ENCODE measurements at places on chromosomes 7 and 10.

GRCh38 chr10:76125900-76126299 lies 694.5 kb downstream of the LRMDA start:
- DNase-seq: no peak

DNA sequence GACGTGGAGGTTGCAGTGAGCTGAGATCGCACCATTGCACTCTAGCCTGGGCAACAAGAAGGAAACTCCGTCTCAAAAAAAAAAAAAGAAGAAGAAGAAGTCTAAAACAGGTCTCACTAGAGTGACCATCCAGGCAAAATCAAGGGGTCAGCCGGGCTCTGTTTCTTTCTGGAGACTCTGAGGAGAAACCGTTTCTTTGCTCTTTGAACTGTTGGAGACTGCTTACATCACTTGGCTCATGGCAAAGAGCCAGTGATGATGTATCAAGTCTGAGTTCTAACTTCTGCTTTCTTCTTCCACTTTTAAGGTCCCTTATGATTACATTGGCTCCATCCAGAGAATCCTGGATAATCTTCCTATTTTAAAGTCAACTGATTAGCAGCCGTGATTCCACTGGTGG lies 306.8 kb downstream of the WDR11 start:
- DNase-seq: no peak

DNA sequence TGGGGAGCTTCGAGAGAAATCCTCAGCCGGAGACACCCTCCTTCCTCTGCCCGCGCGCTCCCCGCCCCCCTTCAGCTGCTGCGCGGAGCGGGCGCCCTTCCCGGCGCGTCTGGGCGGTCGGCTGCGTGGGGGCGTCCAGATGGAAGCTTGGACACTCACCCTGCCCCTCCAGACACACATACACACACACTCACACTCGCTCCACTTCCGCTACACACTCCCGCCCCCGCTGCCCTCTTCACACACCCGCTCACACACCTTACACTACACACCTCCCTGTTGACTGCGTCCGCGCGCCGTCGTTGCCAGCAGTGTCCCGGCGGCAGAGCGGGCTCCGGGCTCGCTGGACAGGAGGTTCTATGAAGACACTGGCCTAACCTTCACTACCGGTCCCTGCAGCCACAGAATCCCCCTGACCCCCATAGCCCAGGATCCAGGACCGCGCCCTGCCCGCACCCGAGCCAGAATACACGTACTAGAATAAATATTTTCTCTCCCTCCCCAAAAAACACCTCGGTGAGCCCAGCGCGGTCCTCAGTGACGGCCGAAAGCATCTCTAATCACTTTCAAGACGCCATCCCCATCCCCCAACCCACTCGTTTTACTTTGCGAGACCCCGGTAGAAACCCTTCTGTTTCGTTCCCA lies 1.1 kb upstream of the EGR2 start:
- DNase-seq: no peak

DNA sequence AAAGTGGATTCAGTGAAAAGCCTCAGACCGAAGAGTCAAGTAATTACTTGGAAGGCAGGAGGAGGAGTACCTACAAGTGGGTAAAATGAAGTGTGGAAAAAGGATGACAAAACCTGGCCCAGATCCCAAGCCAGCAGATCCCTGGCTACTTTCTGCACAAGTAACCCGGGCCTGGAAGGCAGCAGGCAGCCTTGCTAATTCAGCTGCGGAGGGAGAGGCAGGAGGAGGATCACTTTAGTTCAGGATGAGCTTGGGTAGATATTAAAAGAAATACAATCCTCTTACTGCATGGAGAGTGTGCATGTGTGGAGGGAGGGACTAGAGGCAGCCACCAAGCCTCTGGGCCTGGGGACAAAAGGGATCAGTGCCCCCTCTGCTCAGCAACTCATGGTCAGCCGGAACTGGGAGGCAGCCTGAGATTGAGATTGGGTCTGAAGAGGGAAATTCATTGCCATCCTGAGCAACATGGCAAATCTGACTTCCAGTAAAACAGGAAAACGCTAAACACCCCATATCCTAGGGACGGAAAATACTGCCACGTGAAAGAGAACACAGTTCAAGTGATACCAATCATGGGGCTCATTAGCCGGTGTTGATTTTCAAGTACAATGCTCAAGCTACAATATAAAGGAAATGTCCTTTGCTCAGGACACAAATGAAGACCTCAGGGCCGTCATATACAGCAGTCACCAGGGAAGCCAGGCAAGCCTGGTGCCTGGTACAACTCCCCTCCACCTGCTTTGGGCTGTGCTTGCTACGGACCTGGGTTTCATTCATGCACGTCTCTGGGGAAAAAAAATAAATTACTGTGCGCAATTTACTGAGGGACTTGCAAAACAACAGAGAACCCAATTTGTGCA lies 1.3 kb downstream of the AMPH start:
- DNase-seq: no peak

GRCh38 chr10:127459918-127460317 lies 89.2 kb upstream of the NPS start:
- DNase-seq: no peak

GRCh38 chr10:101047268-101047667 lies 14.5 kb upstream of the KAZALD1 start:
- DNase-seq: no peak

- no peak for DNase-seq
These were observed 165.2 kb upstream of the PTER start for GRCh38 chr10:16271571-16271970.

DNA sequence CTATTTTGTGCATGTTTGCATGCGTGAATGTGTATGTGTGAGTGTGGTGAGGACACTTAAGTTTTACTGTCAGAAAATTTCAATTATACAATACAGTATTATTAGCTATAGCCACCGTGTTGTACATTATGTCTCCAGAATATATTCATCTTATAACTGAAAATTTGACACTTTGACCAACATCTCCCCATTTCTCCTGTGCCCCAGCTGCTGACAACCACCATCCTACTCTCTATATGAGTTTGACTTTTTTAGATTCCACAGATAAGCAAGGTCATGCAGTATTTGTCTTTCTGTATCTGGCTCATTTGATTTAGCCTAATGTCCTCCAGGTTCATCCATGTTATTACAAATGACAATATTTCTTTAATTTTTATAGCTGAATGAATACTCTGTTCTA lies 195.0 kb downstream of the GPR37 start:
- no peak for DNase-seq

- DNase-seq: peak; percentile 82
These were observed 63.3 kb upstream of the IL6 start for GRCh38 chr7:22663721-22664120.

GRCh38 chr7:95621404-95621803 lies 25.1 kb upstream of the PDK4 start:
- DNase-seq: no peak

GRCh38 chr10:127687548-127687947 lies 49.4 kb upstream of the FOXI2 start:
- DNase-seq: no peak

DNA sequence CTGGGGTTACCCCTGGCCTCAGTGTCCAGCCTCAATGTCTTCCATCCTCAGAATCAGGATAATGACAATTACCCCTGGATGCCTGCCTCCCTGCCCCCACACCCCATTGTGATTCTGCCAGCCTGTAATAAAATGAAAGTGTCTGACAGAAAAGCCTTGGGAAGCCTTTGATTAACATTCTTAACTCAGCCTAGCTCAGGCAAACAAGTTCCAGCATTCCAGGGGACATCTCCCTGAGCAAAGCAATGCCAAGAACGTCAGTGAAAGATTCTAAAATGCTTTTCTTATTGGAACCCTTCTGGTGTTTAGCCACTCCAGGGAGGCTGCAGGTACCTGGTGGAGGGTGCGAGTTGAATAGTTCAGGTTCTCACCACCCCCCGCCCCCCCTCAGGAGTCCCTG lies 18.7 kb downstream of the AFAP1L2 start:
- DNase-seq: no peak

DNA sequence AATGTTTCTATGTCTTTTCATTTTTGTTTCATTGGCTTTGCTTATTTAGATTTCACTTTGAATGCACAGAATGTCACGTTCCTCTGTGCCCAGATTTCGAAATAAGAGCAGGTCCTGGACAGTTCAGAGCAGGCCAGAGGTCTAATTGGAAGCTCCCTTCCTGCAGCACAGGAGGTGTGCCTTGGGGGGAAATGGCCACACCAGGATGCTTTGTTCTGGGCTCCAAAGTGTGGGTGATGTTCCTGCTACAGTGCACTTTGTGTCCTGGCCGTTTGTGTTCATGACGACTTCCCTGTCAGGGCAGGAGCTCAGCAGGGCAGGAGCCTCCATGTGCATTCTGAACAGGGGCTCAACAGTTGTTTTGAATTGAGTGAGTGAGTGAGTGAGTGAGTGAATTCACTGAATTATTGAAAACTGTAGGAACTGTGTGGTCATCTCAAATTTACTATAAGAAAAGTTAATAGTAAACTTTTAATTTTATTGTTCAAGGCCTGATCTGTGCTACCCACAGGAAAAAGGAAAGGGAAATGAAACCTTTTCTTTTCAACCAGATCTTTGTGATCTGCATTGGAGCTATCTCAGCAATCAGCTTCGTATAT lies 109.5 kb upstream of the GJD4 start:
- peak; percentile 15 for DNase-seq

GRCh38 chr10:74909670-74910069 lies 83.3 kb downstream of the KAT6B start:
- DNase-seq: peak; percentile 24

DNA sequence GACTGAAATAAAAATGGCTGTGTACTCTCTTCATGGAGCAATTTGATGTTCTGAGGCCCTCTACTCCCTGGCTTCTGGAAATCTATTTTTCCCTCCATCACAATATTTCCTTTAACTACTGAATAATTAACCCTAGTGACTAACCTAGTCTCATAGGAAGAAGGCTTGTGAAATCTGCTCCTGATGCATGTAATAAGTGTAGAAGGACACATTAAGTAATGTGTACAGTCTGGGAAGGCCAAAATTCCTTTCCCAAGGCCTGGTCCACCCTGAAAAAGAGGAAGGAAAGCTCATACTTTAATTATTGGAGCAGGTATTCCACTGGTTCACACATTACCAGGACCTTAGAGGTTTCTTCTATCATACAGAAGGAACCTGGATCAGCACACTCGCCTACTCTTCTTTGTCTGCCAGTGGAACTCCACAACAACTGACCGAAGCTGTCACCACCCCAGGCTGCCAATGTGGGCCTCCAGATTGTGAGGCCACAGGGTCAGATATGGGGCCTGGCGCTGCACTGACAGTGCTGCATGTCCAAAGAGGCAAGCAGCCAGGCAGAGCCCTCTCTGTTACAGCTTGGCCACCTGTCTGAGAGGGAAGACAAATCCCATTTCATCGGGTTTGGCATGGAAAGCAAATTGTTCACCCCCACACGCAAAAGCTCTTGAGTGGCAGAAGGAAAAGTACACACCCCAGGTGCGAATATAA lies 54.4 kb upstream of the FAM133B start:
- DNase-seq: peak; percentile 55

- DNase-seq: no peak
These were observed 152.1 kb downstream of the GFRA1 start for GRCh38 chr10:116120688-116121455.

GRCh38 chr7:926061-927030 lies 28.1 kb downstream of the ADAP1 start:
- DNase-seq: no peak

- no peak for DNase-seq
These were observed 281.7 kb downstream of the SORCS3 start for GRCh38 chr10:104922810-104923209.

GRCh38 chr10:69870591-69870990 lies 68.9 kb downstream of the COL13A1 start:
- DNase-seq: no peak

GRCh38 chr10:71419750-71420149 lies 23.0 kb downstream of the CDH23 start:
- DNase-seq: no peak

DNA sequence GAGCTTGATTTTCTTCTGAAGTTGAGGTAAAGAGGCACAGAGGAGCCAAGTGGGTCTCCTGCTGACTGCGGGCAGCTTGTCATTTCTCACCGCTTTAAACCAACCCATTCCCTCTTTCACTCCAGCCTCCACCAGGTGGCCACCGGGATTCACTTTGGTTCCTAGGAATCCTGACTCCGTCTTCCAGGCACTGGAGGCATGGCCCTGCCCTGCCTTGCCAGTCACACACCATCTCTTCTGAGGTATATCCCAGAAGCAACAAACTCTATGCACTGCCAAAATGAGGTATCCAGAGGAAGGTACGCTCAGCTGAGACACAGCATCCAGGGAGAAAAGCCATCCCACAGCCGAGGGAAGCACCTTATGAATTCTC lies 280.8 kb downstream of the TNS3 start:
- DNase-seq: no peak

- peak; percentile 36 for DNase-seq
These were observed 50.0 kb downstream of the SLC37A3 start for GRCh38 chr7:140348161-140348849.

DNA sequence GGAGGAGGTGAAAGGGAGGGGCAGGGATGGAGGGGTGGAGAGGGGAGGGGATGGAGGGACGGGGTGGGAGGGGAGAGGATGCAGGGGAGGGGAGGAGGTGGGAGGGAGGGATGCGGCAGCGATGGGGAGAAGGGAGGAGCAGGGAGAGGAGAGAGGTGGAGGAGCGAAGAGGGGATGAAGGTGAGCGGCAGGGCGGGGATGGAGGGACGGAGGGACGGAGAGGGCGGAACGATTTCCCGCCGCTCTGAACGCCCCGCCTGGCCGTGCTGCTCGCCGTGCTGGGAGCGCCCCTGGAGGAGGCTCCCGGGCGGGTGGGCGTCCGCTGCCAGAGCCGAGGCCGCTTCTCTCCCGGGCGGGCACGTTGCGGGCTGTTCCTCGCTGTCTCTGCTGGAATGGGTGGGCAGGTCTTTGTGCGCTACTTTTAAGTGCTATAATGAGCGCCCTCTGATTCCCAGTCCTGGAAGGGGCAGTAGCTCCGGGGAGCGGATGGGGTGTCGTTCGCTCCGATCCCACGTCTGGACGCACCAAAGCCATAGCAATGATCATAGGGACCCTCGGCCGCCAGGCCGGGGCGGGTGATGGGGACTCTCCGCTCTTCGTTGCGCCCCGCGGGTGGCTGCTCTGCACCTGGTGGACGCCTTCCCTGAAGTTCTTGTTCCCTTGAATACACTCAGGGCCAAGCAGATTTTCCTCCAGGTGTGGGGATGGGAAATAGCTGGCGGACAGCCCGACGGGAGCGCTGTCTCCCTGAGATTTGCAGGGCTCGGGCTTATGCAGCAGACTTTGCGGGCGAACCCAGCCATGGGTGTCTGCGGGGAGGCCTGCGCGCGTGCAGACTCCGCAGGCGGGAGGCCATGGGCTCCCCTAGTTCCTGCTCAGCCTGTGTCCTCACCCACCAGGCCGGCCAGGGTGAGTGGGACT lies 81.1 kb upstream of the CPXM2 start:
- DNase-seq: no peak

GRCh38 chr10:21273400-21273968 lies 252.0 kb downstream of the SKIDA1 start:
- peak; percentile 15 for DNase-seq

GRCh38 chr7:102426268-102427018 lies 6.9 kb upstream of the ORAI2 start:
- no peak for DNase-seq

DNA sequence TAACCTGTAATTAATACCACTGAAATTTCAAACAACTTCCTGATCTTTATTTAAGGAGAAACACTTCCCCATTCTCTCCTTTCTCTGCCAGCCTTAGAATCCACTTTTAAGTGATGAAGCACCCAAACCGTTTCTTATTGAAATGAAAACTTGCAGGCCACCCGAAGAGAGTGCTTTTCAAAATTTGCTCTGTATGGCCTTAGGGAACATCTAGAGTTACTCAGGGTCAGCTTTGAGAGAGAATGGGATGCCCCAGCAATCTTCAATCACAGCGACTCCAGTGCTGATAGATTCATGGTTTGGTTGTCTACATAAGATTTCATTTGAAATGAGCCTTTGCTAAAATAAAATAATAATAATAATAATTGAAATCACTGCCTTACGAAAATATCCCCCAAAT lies 323.1 kb downstream of the PCLO start:
- no peak for DNase-seq

GRCh38 chr10:103564776-103565520 lies 71.4 kb downstream of the NEURL1 start:
- DNase-seq: no peak

All from cardiac fibroblast (primary cell).